ENCODE measurements at places on chromosomes 6 and 20. TPM values are rescaled to one million over a fixed set of nuclear protein-coding genes. Genes with fewer than 3 reads are reported as not detected.

The PHACTR1 gene
- total RNA-seq, result 4.3 TPM

The POLR1C gene
- 29.4 TPM for total RNA-seq

The BTN1A1 gene
- 0.16 TPM for total RNA-seq

The CRISP2 gene
- not detected for total RNA-seq

The CGA gene
- not detected for total RNA-seq

The ZBP1 gene
- not detected for total RNA-seq

The SLC17A3 gene
- not detected for total RNA-seq
